ENCODE measurements at places on chromosomes 16 and 17. TPM values are rescaled to one million over a fixed set of nuclear protein-coding genes. Genes with fewer than 3 reads are reported as not detected.

The PPP1R27 gene
- 0.44 TPM for polyA plus RNA-seq

The SLC7A6 gene
- 16.8 TPM for polyA plus RNA-seq

The KRTAP3-1 gene
- polyA plus RNA-seq = not detected

The C1QL1 gene
- polyA plus RNA-seq = 4.4 TPM

The ATP5PD gene
- 307 TPM for polyA plus RNA-seq

The EFNB3 gene
- polyA plus RNA-seq = 23.8 TPM

Data from renal pelvis (tissue), 12 donors.